ENCODE measurements at places on chromosomes 4 and X.

DNA sequence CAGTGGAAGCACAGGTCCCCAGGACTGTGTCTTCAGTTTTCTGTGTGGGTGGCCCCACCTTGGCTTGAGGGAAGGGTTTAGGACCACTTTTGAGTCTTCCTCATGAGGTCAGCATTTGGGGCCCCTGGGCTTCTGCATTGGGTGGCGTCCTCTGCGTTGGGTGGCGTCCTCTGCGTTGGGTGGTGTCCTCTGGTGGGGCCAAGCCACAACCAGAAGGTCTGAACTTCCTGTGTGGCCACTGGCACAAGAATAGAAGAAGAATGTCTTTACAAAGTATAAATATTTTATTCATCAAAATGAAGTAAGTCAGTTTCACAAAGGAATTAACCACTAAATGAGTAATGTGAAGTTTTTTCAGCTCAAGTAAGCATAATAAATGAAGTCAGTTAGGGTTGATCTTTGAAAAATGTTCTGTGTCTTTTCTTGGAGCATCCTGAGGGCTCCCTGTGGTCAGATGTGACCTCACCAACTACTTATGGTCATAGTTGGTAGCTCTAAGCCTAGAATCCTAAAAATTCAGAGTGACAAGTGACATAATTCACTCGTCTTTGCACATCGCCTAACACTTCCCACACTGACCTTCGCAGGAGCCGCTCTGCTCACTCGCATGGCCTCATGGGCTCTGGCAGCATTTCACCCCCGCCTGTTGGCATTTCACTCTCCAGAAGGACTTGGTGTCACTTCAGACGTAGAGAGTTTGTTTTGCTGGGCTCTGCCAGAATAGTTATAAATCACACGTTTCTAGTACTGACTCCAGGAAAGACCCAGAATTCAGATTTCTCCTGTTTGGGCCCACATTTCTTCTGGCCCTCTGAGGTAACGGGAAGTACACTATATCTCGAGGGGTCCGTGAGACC lies 39.0 kb upstream of the HGFAC start:
- DNase-seq: no peak

DNA sequence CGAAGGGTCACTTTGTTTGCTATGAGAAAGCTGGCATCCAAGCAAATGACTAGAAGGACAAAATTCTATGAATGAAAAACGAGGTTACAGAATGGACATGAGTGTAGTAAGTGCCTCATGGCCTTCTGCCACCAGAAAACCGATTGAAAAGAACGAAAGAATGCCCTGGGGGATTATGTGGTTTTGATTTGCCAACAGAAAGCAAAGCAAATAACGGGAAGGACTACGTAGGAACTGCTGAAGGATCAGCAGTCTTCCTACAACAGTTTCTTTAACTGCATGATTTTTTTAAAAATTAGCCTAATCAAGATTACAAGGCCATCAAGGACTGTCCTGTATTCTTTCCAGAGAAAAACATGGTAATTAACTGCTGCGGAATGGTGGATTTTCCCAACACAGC lies 50.6 kb downstream of the NRK start:
- DNase-seq: no peak

DNA sequence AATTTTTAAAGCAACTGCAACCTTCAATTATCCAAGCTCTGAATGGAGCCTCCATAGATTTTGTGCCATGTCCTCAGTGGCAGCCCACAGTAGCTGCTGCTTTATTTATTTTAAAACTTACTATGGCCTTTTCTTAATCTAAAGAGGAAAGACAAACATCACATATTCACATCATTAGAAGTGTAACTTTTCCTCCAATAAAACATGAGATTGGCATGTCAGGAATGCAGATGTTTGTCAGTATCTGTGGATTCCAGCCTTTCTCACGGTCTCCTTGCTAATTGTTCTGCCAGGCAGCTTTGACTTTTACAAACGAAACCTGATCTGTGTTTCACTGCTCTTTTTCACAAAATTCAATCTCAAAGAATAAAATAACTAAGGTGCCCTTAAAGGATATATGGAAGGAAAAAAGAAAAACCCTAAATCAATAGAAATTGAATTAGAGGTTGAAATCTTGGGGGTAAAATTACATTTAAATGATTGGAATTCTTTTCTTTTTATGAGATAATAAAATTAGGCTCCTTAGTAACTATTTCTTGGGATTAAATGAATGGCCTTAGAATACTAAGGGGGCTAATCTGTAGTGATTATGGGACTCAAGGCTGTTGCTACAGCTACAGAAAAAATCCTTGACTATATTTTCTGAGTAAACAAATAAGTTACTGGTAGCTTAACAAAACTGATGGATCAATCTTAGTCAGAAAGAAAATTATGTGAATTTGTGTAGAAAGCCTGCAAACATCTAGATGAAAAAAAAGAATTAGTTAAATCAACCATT lies 151.3 kb downstream of the RTL9 start:
- DNase-seq: no peak

DNA sequence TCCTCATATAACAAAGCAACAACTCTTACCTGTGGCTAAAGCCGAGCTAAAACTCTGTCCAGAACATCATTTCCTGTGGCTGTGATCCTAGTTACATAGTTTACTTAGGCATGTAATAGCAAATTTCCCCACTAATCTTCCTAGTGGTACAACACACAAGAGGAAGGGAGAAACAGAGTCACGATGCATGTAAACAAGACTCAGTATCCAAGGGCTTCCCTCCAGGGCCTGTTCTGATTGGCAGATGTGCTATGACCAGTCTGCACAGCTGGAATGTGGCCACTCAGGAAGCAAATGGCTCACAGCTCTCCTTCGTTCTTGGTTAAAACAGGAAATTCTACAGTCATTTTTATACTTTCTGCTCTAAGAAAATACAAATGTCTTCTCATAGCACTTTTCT lies 49.2 kb upstream of the PRSS48 start:
- no peak for DNase-seq

- no peak for DNase-seq
These were observed 87.8 kb downstream of the FIP1L1 start for GRCh38 chr4:53465281-53465680.

DNA sequence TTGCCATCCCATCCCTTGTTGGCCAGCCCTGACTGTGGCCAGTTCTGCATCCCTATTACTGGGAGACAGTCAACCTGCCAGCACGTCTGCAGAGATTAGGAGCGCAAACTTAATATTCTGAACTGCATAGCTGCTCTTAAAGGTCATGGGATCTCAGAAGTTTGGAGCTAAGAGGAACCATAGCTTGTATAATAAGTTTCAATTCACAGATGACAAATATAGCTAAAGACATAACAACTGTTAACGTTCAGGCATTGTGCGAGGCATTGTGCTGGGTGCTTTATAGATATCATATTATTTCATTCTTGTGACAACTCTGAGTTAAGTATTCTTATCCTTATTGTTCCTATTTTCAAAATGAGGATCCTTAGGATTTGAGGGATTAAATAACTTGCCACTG lies 3.7 kb downstream of the SCARB2 start:
- DNase-seq: no peak

- no peak for DNase-seq
These were observed 15.4 kb downstream of the SORCS2 start for GRCh38 chr4:7207628-7208231.

- no peak for DNase-seq
These were observed 108.1 kb downstream of the MID1 start for GRCh38 chrX:10512258-10512657.

- DNase-seq: no peak
These were observed 1.2 kb downstream of the IL15 start for GRCh38 chr4:141637565-141637964.

DNA sequence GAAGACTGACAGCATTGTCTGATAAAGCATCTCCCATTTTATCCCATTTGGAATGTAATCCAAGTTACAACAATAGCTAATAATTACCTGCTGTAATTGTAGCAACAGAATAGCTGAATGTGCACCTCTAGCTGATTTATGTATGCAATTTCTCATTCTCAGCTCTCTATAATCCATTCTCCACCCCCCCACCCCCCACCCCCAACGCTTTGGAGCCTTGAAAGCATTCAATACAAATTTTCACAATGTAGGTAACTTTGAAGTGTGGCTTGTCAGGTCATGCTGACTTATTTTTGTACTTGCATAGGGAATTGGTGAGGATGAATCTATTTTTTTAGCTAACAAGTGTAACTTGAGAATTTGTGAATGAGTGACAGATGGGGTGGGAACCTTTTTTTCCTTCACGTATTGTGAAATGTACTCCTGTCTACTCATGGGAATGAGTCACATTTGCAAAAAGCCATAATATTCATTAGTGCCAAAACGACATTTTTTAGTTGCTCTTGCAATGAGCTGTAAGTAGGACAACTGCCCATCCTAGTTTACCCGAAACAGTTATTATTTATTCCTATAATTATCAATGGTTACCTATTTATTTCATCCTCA lies 159.3 kb downstream of the PALLD start:
- no peak for DNase-seq

DNA sequence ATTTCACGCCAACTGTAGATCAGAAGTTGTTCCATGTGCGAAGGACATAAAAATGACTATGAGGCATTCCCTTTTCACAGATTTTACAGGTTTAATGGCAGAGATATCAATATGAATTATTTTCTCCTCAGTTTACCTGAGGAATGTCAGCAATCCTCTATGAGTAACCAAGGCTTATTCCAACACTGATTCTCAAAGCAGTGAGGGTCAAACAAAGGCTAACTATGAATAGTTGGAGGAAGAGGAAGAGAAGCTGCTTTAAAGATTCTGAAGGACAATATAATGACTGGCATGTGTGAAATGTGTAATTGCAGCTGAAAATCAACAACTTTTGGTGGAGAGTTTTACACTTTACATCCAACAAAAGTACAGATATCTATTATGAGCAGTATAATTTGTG lies 29.1 kb downstream of the NAF1 start:
- no peak for DNase-seq

DNA sequence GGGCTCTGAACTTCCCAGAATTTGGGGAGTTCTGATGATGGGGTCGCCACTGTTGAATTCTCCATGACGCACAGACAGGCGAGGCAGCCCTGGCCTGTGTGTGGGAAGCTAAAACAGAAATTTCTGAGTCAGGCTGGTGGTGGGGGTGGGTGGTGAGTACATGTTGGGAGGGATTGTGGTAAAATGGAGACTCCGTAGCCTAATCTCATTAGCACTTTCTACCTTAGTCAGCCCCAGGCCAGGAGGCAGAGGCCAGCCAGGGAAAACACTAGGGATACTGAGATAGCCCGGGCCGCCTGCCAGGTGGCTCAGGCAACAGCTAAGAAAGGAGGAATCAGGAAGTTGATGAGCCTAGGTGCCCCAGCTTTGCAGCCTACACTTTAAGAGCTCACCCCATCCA lies 39.3 kb upstream of the NHSL2 start:
- DNase-seq: no peak

GRCh38 chr4:99059550-99059949 lies 29.0 kb downstream of the ADH5 start:
- no peak for DNase-seq

DNA sequence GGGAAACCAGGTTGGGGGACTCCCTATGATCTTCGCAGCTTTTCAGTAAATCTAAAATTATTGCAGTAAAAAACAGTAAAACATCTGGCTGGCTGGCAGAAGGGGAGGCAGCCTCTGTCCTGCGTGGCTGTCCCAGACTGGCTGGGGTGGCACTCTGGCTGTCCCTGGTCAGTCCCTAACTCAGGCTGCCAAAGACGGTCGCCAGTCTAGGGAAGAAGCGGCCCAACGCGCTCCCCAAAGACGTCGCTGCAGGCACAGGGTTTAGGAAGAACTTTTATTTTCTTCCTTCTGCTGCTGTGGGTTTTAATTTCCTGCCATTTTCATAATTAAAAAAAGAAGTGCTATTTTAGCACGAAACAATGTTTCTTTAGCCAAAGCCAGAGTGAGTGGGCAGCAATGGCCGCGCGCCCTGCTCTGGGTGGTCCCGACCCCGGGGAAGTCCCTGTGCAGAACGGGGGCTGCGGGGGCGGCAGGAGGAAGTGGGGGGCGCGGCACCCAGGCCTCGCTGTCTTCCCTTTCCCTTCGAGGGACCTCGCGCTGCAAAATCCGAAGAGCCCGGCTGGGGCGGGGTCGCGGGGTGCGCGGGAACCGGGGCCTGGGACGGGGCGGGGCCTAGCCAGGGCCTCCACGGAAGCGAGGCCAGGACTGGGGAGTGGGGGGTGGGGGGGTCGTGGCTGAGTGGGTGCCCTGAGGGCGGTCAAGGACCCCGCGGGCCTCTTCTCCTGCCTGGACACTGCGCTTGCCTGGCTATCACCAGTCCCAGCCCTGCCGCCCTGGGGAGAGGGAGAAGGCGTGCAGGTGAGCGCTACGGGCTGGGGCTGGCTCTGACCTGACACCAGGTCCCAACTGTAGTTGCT lies 6.3 kb upstream of the LETM1 start:
- no peak for DNase-seq

- no peak for DNase-seq
These were observed 123.0 kb upstream of the AP1S2 start for GRCh38 chrX:15977644-15978043.

- DNase-seq: no peak
These were observed 647.1 kb downstream of the ANKRD50 start for GRCh38 chr4:124065422-124065821.

DNA sequence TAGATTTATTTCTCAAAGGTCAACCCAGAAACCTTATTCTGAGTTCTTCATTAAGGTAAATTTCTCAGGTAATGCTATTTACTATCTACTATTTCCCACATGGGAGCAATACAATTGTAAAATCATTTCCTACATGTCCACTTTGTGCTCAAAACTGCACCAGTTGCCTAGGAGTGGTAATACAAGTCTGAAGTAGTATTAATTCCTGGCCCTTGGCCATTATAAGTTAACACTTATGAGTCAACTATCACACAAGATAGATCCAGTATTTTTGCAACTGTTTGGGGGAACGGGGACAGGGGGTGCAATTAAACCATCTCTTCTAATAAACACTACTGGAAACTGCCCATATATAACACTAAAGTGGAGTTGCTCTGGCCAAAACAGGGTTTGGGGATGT lies 48.9 kb downstream of the ACSL4 start:
- no peak for DNase-seq

GRCh38 chr4:21090094-21090666 lies 389.9 kb downstream of the PACRGL start:
- DNase-seq: no peak

DNA sequence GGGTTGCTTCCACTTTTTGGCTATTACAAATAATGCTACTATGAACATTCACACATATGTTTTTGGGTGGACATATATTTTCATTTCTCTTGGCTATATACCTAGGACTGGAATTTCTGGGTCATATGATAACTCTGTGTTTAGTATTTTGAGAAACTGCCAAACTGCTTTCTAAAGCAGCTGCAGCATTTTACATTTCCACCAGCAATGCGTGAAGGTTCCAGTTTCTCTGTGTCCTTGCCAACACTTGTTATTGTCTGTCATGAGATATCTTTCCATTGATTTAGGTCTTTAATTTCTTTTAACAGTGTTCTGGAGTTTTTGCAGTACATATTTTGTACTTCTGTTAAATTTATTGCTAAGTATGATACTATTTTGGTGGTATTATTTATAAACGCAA lies 48.3 kb downstream of the CLCN5 start:
- DNase-seq: no peak

DNA sequence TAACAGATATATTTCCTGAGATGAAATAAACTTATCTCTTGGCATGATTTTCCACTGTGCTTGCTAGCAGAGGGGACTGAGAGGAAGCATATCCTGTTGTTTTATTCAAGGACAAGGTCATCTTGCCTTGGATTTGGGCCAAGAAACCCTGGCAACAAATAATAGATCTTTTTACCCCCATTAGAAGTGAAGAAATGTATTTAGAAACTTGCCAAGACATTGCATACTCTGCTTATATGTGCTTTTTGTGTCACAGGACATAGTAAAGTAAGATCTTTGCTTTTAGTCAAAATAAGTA lies 170.2 kb downstream of the RAPGEF2 start:
- DNase-seq: no peak

Measured in stimulated activated CD8-positive, alpha-beta memory T cell treated with anti-CD3 and anti-CD28 coated beads, Interleukin-15, amount 100 ng/mL, for 4 hours (primary cell).